ENCODE measurements at places on chromosomes 6 and 20.

- no peak for DNase-seq
Measured at GRCh38 chr20:39822667-39823066, 860.5 kb downstream of the DHX35 start.

GRCh38 chr6:170464524-170464979, 88.6 kb downstream of the PSMB1 start:
- DNase-seq = no peak

DNA sequence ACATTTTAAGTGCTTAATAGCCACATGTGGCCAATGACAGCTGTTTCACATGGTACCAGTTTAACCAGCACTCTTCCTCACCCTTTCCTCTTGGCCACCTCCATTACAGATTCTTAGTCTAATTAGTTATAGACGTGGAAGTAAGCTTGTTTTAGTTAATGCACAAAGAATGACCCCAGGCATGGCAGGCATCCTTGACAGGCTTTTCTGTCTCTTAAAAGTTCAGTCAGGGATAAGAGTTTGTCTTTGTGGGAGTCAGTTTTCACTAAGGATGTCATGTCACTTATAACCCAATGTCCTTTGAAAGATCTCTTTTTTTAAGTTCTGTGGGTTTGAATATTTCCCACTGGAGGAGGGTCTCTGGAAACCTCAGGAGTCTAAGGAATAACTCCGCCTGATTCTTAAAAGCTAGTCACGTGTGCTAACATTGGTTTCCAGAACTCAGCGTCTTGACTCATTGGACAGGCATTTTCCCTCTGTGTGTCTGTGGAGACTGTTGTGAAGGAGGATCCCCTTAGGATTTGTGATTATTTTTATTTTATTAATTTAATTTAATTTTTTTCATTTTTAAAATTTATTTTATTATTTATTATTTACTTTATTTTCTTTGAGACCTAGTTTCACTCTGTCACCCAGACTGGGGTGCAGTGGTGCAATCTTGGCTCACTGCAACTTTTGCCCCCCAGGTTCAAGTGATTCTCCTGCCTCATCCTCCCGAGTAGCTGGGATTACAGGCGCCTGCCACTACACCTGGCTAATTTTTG, 171.4 kb downstream of the ZFAND3 start:
- no peak for DNase-seq

- no peak for DNase-seq
Measured at GRCh38 chr6:87340230-87340629, 4.4 kb upstream of the C6orf163 start.

DNA sequence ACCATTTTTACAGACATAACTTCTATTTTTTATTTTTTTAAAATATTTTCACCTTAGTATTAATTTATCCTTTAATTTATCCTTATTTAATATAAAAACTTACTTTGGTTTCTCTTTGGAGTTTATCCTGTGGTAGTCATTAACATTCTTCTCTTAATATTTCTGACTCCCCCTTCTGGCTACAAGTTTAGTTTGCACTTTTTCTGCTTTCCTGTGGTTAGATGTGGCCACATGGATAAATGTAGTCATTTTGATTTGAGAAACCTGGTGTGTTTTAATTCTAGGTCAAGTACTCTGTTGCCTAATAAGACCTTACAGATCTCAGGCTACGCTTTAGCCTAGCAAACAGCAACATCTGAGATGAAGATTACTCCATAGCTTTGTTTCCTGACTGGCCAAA, 1187.5 kb downstream of the HACE1 start:
- DNase-seq = no peak

GRCh38 chr20:59737073-59737666, 132.8 kb downstream of the PHACTR3 start:
- DNase-seq = no peak

DNA sequence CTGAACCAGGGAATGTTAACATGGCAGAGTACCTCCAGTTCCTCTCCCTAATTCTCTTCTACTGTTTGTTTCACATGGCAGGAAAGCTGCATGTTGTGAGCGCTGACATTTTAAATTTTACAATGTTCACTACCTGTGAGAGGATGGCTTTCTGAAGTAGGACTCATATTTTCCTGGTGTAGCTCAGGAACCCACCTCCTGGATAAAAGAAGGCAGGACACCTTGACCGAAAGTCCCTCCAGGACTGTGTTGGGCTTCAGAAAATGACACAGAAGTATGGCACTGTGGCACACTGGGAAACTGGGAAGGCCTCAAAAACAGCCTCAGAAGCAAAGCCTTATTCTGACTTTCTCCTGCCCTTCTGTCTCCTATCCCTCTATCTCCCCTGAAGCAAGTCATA, 33.3 kb downstream of the PTPRK start:
- DNase-seq = no peak

GRCh38 chr20:36778831-36779655, 5.5 kb upstream of the DSN1 start:
- no peak for DNase-seq

- no peak for DNase-seq
Measured at GRCh38 chr6:42989923-42990322, 5.6 kb downstream of the PPP2R5D start.

DNA sequence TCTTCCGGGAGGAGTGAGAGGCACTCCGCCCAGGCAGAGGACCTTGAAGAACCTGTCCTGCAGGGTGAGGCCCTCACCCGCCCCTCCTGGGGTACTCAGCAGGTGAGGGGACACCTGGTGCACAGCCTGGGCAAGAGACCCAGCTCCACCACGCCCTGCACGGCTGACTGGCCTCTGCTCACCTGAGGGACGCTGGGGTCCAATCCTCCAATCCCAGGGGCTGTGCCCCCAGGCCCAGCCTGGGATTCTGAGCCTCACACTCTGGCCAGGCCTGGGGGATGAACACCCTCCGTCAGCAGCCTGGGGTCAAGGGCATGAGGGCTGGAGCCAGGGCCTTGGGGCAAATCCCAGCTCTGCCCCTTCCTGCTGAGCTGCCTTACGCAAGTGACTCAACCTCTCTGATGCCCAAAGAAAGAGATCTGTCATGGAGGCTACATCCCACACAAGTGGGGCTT, 149.9 kb upstream of the PTPN1 start:
- DNase-seq = no peak

DNA sequence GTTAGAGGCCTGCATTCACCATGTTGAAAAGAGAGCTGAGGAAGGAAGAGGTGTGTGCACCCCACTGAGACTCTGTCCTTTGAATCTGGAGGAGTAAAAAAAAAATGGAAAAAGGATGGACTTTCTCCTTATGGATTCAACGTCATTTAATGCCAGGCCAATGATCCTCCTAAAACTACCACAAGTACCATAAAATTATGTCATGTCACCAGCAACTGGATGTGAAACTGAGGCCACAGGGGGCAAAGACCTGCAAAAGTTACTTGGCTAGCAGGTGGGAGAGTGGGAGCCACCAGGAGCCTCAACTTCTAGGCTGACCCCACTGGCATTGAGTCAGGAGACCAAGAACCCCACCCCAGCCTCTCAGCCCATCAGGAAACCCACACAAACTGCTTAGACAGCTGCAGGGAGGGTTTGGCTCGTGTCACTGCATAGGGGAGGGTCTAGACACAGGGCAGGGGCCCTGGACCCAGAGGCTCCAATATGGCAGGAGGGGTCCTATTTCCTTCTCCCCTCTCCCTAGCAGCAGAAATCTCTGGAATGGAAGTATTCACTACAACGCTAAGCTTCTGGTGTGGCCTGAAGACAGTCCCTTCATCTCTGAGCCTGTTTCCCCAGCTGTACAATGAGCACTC, 11.0 kb downstream of the PCK1 start:
- DNase-seq = no peak

DNA sequence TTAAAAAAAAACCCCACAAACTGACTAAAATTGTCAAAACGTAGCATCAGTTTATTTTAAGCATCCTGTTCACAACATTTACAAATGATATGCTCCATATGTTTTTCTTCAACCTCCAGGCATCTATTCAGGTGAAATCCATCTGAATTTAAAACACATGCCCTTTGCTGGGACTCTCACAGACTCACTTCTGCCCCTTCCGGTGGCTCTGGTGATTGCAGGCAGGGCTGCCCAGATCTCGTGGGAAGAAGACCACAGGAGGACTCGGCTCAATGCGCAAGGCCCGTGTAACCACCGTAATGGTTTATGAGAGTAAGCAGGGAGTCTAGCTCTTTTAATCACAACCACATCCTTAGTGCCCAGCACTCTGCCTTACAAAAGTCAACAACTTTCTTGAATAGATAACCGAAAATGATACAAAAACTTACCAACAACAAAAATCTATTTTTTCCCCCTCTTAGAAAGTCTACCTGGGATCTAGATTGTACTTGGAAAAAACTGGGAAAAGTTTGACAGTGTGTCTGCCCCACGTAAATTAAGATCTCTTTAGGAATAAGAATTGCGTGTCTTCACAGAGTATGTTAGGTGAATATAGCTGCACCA, 139.1 kb downstream of the KIF16B start:
- DNase-seq = no peak

DNA sequence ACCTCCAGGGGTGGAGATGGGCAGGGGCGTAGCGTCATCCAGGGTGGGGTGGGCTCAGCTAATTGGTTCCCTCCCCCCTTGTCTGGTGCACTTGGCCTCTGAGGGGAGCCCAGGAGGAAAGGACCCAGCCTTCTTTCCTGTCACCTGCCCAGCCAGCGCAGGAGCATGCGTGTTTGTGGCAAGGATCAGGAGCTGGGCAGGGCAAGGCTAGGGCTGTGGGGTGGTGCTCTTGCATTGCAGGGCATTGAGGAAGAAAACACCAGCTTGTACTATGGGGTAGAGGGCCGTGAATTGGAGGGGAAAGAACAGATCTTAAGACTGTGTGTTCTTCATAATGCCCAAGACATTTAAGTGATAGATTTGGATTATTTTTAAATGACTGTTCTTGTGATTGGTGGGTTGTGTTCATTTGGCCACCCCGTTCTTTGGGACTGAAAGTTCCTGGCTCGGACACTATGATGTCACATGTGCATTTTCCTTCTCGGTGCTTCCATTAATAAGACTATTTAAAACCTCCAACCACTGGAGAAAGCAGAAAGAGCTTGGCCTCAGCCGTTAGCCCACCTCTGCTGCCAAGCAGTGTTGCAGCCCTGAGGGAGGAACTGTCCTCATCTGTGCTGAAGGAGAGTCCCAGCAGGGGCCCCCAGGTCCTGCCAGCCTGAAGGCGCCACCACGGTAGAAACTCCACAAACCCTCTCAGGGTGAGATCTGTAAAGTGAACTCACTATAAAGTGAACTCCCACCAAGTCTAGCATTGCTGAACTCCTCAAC, 136.2 kb upstream of the INSM1 start:
- no peak for DNase-seq

GRCh38 chr20:35908007-35908406, 46.3 kb downstream of the SCAND1 start:
- no peak for DNase-seq

GRCh38 chr6:98292810-98293209, 541.6 kb upstream of the POU3F2 start:
- DNase-seq = no peak

- DNase-seq = no peak
Measured at GRCh38 chr6:127937102-127937501, 36.2 kb upstream of the THEMIS start.

- DNase-seq = no peak
Measured at GRCh38 chr6:13923527-13924145, 1.1 kb upstream of the RNF182 start.

GRCh38 chr6:87789198-87789899, 87.3 kb upstream of the AKIRIN2 start:
- DNase-seq = no peak

DNA sequence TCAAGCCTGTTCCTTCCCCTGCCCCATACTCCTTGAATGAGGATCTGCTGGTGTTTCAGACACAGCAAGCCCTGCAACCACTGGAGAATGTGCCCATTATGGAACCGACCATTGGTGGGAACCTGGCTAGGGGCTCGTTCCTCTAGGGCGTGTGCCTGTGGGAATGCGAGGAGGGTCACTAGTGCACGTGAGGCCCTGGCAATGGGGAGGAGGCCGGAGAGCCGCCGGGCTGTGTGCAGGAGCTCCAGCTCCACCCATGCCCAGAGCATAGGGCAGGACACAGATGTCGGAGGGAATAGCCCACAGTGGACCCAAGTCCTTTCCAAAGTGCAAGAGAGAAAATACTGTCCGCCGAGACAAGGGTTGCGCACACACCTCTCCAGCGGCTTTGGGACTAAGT, 99.3 kb downstream of the ERMARD start:
- DNase-seq = no peak

DNA sequence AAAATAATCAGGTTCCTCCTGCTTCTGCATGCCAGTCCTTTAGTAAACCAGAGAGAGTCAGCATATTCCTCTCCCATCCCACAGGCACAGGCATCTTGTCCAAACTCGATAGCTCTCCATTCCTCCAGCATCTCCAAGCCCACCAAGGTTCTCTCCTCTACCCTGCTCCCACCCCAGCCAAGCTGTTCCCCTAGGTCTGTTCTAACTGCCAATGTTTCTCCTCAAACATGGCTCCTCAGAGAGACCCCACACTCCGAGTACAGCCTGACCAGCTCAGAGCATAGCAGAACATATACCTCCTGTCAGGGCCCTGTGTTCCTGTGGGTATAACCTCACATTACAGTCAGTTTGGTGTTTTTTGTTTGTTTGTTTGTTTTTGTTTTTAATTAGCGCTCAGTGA, 177.8 kb downstream of the VEGFA start:
- no peak for DNase-seq

DNA sequence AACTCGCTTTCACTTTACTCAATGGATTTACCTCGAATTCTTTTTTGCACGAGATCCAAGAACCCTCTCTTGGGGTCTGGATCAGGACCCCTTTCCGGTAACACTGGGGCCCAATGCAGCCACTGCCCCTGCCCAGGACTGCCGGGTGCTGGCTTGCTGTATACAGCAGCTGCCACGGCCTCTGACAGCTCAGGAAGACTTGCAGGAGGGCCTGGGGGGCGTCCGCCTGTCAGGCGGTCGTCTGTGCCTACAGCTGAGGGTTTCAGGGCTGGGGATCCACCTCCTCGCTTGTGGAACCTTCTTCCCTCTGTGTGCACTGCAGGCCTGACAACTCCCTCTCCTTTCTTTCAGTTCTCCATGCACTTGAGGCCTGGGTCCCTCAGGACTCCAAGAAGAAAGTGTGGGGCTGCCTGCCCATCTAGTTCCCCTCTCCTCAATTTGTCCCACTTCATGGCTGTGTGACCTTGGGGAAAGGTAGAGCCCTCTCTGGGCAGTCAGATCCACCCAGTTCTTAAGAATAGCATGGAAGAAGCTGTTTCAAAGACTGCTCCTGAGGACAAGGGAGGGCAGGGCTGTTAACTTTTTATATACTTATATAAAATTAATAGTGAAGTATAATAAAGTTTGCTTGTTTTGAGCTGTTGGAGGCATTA, 75.0 kb upstream of the LGSN start:
- DNase-seq = no peak

DNA sequence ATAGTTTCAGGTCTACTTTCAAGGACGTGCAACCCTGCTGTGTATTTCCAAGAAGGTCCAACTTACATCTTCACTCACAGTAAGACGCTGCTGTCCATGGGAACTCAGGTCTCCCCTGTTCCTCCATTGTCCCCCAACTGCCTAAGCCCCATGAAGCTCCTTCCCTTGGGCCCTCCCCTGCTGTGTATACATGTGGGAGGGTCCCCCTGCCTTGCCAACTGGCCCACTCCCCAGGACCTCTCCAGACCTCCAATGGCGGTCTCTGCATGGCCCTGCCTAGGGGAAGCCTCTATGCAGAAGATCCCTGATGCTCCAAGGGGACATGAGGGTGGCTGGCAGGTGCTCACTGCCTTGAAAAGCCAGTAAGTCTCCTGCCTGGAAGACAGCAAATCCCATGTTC, 186.7 kb upstream of the CST7 start:
- DNase-seq = no peak

All from NCI-H2227 treated with DMSO at 0.1 percent for 48 hours (cell line).